SJSA1 (cell line): ENCODE measurements at places on chromosomes 12 and 14. TPM values are rescaled to one million over a fixed set of nuclear protein-coding genes. Genes with fewer than 3 reads are reported as not detected.

DNA sequence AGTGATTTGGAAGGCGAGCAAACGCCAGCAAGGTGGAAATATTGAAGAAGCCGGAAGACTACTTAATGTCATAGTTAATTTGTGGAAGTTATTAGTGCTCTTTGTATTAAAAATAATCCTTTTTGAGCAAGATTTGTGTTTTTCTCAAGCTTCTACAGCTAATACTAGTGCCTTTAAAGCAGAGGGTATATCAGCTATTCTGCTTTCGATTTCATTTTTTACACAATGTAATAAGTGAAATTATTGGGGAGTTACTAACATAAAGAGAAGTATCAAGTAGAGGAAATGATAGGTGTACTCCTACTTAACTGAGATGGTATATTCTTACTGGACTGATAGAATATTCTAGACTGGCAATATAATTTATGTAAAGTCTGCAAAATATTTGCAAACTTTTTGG lies 392.4 kb upstream of the DCN start:
- H3K4me3 ChIP-seq, result no peak overlapping the region
- H3K36me3 ChIP-seq, result no peaks in the 10 kb centered on the region
- no peaks in the 10 kb centered on the region for H3K4me1 ChIP-seq
- no peak for DNase-seq
- H3K27me3 ChIP-seq, result no peaks in the 10 kb centered on the region
- H3K27ac ChIP-seq, result no peak overlapping the region

DNA sequence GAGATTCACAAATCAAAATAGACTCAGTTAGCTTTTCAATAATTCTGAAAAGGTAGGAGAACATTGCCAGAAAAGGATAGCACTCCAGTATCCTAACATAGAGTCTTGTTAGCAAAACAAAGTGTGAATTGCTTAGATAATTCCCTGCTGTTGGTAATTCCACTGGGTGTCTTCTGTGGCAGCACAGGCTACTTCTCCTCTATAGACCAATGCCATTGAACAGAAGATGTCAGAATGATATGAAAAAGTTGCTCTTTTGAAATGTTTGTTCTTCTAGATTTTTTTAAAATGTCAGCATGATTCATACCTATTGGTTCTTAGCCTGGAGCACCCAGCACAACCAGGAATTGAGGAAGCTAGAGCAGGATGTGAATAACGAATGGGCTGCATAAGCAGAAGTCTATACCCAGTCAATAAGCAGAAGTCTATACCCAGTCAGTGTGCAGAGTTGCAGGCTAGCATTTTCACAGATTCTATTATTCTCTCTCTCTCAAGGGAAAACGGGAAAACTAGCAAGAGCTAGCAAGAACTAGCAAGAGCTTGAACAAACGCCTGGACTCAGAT lies 112.8 kb downstream of the SYT1 start:
- no peak overlapping the region for H3K27ac ChIP-seq
- H3K4me3 ChIP-seq, result no peak overlapping the region
- DNase-seq, result no peak
- H3K36me3 ChIP-seq, result peaks cover 28% of the 10 kb centered on the region
- no peaks in the 10 kb centered on the region for H3K27me3 ChIP-seq

DNA sequence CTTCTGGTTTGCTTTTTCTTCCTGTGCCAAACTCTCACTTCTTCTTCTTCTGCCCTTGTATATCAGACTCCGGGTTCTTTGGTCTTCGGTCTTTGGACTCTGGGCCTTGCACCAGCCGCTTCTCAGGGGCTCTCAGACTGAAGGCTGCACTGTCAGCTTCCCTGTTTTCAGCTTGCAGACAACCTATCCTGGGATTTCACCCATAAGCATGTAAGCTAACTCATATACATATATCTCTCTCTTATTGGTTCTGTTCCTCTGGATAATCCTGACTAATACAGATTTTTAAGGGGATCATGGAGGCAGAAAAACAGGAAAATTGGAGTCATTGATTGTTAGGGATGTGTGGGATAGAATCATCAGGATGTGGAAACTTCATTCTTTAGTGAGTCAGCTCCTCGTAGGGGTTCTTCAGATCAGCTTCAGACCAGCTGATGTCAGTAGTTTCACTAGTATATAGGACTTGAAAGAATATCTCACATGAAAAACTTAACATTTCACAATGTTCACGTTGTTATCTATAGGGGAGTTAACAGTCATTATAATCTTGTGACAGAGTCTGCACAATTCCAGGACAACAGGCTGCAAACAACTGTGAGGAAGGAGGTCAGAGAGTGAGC lies 102.9 kb downstream of the RASSF9 start:
- H3K27ac ChIP-seq, result no peak overlapping the region
- H3K4me3 ChIP-seq, result no peak overlapping the region
- no peak for DNase-seq
- H3K36me3 ChIP-seq, result no peaks in the 10 kb centered on the region
- H3K4me1 ChIP-seq, result no peaks in the 10 kb centered on the region

DNA sequence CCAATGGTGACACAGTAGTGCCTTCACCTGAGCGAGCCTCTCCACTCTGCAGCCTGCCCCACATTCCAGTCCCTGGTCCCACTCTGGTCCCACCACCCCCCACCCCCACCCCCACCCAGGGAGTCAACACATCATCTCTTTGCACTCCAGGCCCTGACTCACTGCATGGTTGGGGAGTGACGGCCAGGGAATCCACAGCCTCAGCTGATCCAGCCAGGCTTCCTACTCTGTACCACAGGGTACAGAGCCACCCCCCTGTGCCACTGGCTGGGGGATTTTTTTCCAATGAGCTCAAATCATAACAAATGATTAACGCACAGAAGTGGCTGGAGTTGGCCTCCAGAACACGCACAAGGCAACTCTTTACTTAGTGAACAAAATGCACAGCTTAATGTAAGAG lies 233.7 kb downstream of the NTF3 start:
- H3K4me3 ChIP-seq, result no peak overlapping the region
- H3K4me1 ChIP-seq, result peaks cover 6% of the 10 kb centered on the region
- DNase-seq, result peak; percentile 63
- H3K27me3 ChIP-seq, result no peaks in the 10 kb centered on the region
- 0 out of 2 replicates have a peak overlapping the region, but pooled peaks have one; percentile 24 for H3K27ac ChIP-seq
- no peaks in the 10 kb centered on the region for H3K36me3 ChIP-seq

DNA sequence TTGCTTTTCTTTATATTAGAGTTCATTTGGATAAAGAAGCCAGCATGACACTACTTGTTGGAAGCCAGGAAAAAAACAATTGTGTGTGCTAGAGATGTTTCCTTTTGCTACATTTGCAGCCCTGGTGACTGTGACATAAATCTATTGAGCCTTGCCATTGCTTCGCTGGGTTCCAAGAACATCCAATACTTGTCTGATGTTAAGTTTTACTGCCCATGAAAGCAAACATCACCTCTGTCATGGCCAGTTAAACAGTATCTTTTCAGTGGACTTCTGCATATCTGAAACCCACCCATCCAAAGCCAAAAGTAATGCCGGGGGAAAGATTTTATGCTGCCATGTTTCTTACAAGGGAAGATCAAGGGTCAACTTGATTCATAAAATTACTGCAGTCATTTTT lies 184.0 kb downstream of the MSRB3 start:
- no peak overlapping the region for H3K4me3 ChIP-seq
- DNase-seq, result no peak
- H3K27me3 ChIP-seq, result no peaks in the 10 kb centered on the region
- H3K36me3 ChIP-seq, result peaks cover 41% of the 10 kb centered on the region
- H3K27ac ChIP-seq, result no peak overlapping the region
- peaks cover 10% of the 10 kb centered on the region for H3K4me1 ChIP-seq

DNA sequence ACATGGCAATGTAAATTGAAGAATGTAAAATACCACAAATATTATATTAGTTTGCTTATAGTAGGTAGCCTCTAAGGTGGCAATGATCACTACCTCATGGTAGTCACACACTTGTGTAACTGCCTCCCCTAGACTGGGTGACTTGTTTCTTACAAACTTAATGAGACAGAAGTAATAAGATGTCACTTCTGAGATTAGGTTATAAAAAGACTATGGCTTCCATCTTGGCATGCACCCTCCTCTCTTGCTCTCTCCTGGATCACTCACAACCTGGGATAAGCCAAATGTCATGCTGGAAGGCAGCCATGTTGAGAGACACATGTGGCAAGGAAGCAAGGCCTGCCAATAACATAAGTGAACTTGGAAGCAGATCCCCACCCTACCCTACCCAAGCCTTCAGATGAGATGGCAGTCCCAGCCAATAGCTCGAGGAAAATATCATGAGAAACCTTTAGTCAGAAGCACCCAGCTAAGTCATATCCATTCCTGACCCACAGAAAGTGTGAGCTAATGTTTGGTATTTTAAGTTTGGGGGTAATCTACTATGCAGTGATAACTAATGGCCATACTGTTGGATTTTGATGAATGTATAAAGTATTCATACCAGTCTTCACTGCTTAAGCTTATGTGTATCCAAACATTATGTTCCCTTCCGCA lies 43.3 kb downstream of the PPP1R12A start:
- H3K27me3 ChIP-seq, result no peaks in the 10 kb centered on the region
- peaks cover 7% of the 10 kb centered on the region for H3K4me1 ChIP-seq
- no peaks in the 10 kb centered on the region; the same call in none of the 2 replicates for H3K36me3 ChIP-seq
- no peak overlapping the region for H3K4me3 ChIP-seq

GRCh38 chr14:59127437-59127732 lies 61.1 kb upstream of the DAAM1 start:
- DNase-seq, result no peak
- no peak overlapping the region for H3K4me3 ChIP-seq
- H3K27ac ChIP-seq, result no peak overlapping the region
- H3K36me3 ChIP-seq, result no peaks in the 10 kb centered on the region
- no peaks in the 10 kb centered on the region for H3K27me3 ChIP-seq

GRCh38 chr12:77767756-77768343 lies 62.8 kb upstream of the NAV3 start:
- H3K4me3 ChIP-seq, result no peak overlapping the region
- H3K4me1 ChIP-seq, result no peaks in the 10 kb centered on the region
- no peak for DNase-seq

- H3K27ac ChIP-seq, result no peak overlapping the region
- no peaks in the 10 kb centered on the region for H3K27me3 ChIP-seq
- H3K4me1 ChIP-seq, result peaks cover 2% of the 10 kb centered on the region
- no peak for DNase-seq
- no peak overlapping the region for H3K4me3 ChIP-seq
These were observed 5.7 kb upstream of the VTI1B start for GRCh38 chr14:67680121-67680602.

DNA sequence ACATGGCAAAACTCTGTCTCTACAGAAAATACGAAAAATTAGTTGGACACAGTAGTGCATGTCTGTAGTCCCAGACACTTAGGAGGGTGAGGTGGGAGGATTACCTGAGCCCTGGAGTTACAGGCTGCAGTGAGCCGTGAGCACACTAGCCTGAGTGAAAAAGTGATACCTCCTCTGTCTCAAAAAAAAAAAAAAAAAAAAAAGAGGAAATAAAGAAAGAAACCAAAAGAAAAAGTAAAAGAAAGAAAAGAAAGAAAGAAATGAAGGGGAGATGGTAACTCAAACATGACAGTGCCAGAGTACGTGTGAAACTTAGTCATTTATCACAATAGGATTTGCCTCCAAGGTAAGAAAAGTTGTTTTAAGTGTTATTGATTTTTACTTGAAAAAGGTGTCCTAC lies 407.0 kb upstream of the MGAT4C start:
- no peak for DNase-seq
- no peaks in the 10 kb centered on the region for H3K27me3 ChIP-seq
- no peaks in the 10 kb centered on the region for H3K4me1 ChIP-seq
- no peak overlapping the region for H3K27ac ChIP-seq
- H3K4me3 ChIP-seq, result no peak overlapping the region
- H3K36me3 ChIP-seq, result no peaks in the 10 kb centered on the region

DNA sequence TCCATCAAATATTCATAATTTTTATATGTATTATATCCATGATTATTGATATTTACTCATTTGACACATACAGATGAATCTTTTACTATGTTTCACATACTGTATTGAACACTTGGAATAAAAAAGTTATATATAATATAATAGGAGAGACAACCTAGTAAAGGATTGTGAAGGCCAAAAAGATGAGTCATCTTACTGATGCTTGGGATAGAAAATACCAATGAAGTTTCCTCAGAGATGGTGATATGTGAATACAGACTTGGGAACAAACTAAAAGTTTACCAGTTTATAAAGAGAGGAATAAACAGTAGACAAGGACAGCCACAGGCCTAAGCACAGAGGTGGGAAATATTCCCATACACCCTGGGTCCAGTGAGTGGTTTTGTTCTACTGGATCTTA lies 743.9 kb upstream of the FLRT2 start:
- no peak overlapping the region for H3K4me3 ChIP-seq
- no peak overlapping the region for H3K27ac ChIP-seq
- no peak for DNase-seq

GRCh38 chr12:26853303-26854030 lies 20.5 kb upstream of the ITPR2 start:
- H3K27me3 ChIP-seq, result 0 out of 2 replicates have a peak, but pooled peaks cover 4% of the 10 kb centered on the region
- no peak for DNase-seq

GRCh38 chr12:105862163-105862821 lies 276.5 kb downstream of the NUAK1 start:
- no peaks in the 10 kb centered on the region for H3K36me3 ChIP-seq
- no peak overlapping the region for H3K4me3 ChIP-seq
- DNase-seq, result no peak
- no peak overlapping the region for H3K27ac ChIP-seq
- no peaks in the 10 kb centered on the region for H3K4me1 ChIP-seq
- no peaks in the 10 kb centered on the region for H3K27me3 ChIP-seq

GRCh38 chr14:90567991-90568390 lies 171.2 kb downstream of the CALM1 start:
- no peaks in the 10 kb centered on the region for H3K4me1 ChIP-seq
- H3K27ac ChIP-seq, result no peak overlapping the region
- H3K36me3 ChIP-seq, result no peaks in the 10 kb centered on the region
- no peak for DNase-seq

GRCh38 chr14:102554821-102555819 lies 37.3 kb upstream of the RCOR1 start:
- peak overlapping the region; percentile 66 for H3K27ac ChIP-seq
- peak overlapping the region; percentile 72 for H3K4me3 ChIP-seq
- peak; percentile 41 for DNase-seq
- no peaks in the 10 kb centered on the region for H3K36me3 ChIP-seq
- no peaks in the 10 kb centered on the region for H3K27me3 ChIP-seq

DNA sequence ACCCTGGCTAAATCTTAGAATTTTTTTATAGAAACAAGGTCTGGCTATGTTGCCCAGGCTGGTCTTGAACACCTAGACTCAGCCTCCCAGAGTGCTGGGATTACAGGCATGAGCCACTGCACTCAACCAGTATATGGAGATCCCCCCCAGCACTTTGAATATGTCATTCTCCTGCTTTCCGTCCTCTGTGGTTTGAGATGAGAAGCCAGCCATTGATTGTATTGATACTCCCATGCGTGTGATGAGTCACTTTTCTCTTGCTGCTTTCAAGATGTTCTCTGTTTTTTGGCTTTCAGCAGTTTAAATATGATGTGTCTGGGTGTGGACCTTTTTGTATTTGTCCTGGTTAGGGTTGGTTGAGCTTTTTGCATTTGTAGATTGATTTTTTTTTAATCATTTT lies 75.2 kb upstream of the DNM1L start:
- no peaks in the 10 kb centered on the region for H3K4me1 ChIP-seq
- H3K4me3 ChIP-seq, result no peak overlapping the region
- DNase-seq, result no peak
- no peaks in the 10 kb centered on the region for H3K36me3 ChIP-seq

GRCh38 chr12:17028348-17028747 lies 422.4 kb upstream of the LMO3 start:
- H3K4me1 ChIP-seq, result no peaks in the 10 kb centered on the region
- H3K4me3 ChIP-seq, result no peak overlapping the region
- H3K36me3 ChIP-seq, result no peaks in the 10 kb centered on the region
- H3K27me3 ChIP-seq, result no peaks in the 10 kb centered on the region
- DNase-seq, result no peak
- H3K27ac ChIP-seq, result no peak overlapping the region

The TAC3 gene
- not detected in 2 replicates for total RNA-seq

The TTC9 gene
- total RNA-seq, result 0.18 and 0.38 TPM in 2 replicates

The ACOT6 gene
- not detected in 2 replicates for total RNA-seq

The RASAL1 gene
- not detected in 2 replicates for total RNA-seq

The TAS2R9 gene
- not detected in 2 replicates for total RNA-seq

The SDR9C7 gene
- total RNA-seq, result not detected in 2 replicates

The GYS2 gene
- not detected in 2 replicates for total RNA-seq

The ABCD2 gene
- total RNA-seq, result not detected in 2 replicates

The RBMS2 gene
- 17.0 and 31.0 TPM in 2 replicates for total RNA-seq

The OR6S1 gene
- total RNA-seq, result not detected in 2 replicates
